ENCODE measurements at places on chromosomes 11 and 22.

DNA sequence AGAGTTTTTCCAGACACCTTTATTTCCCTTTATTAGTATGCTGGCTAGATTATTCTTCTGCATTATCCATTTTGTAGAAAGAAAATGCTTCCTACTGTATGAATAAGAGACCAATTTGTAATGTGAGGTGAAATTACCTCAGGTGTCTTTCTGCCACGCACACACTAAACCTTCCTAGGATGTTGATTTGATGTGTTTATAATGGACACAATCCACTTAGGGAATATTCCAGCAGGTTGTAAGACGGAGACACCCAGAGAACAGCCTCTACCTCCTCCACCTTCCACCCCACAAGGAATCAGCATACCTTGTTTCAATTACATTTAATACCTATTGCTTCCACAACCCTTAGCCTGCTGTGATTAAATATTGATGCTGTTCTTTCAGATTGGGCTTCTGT is 379.1 kb upstream of the KIRREL3 start:
- DNase-seq = no peak

GRCh38 chr11:65857500-65857852 is 504 bp downstream of the CFL1 start:
- no peak for DNase-seq

DNA sequence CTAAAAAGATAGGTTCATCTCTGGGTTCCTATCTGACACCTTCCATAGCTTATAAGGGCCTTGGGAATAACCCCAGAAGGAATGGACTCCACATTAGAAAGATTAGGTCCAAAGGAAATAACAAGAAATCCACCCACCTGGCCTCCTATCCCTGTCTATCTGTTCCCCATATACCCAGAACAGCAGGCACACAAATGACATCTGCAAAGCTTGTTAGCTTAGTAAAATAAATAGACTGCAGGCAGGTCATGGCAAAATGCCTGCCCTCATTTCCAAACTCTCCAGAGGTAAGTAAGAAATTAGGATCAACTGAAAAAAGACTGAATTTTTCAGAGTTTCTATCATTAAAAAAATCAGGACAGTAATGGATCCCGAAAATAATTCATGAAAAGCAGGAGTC is 489.5 kb downstream of the DLG2 start:
- no peak for DNase-seq

- no peak for DNase-seq
Observed at GRCh38 chr22:48057116-48057835, 1294.8 kb downstream of the TBC1D22A start.

DNA sequence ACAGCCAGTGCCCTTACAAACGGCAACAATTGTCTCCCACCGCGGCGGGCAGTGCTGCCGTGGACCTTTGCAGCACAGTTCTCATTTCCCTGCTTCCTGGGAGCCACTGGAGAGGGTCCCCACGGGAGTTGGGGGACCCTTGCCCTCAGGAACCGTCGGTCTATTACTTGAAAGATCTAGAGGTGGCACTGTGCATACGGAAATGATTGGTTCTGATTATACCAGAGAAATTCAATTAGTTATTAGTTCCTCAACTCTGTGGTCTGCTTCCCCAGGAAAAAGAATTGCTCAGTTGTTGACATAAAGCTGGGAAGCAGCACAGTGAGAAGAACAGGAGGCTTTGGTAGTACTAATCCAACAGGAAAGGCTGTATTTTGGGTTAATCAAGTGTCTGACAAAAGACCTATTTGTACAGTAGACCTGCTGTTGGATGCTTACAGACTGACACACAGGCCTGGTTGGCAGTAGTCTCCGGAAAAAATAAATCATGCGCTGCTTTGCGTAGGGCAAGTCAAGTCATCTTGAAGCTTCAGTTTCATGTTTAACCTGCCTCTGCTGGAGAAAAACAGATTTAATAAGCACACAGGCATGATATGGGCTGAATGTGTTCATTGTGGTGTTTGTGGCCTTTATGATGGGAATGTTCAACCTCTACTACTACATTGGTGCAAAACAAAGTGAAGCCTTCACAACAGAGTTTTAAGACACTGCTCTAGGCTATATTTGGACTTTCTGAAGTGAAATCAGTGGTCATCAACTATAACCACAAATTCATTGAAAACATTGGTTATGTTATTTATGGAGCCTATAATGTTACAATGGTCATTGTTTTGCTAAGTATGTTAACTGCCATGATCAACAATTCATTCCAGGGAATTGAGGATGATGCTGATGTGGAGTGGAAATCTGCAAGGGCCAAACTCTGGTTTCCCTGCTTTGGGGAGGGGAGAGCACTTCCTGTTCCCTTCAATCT is 54.6 kb upstream of the SC5D start:
- no peak for DNase-seq

DNA sequence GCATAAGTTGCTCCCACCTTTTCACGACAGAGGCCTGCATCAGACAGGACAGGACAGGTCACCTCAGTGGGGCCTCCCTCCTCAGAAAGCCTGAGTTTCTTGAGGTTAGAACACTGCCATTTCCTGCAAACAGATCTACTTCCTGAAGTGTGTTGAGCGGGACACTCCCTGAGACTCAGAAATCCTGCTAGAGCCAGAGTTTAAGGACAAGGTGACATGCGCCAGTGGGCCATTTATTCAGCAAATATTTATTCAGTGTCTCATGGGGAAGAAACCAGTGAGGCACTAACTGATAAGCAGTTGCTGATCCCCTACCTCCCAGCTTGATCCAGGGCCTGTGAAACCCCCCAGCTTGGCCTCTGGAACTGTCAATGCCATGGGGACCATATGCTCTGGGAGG is 454.6 kb downstream of the SOX6 start:
- no peak for DNase-seq

GRCh38 chr11:58578136-58578634 is 678 bp upstream of the ZFP91 start:
- DNase-seq = peak; percentile 99

DNA sequence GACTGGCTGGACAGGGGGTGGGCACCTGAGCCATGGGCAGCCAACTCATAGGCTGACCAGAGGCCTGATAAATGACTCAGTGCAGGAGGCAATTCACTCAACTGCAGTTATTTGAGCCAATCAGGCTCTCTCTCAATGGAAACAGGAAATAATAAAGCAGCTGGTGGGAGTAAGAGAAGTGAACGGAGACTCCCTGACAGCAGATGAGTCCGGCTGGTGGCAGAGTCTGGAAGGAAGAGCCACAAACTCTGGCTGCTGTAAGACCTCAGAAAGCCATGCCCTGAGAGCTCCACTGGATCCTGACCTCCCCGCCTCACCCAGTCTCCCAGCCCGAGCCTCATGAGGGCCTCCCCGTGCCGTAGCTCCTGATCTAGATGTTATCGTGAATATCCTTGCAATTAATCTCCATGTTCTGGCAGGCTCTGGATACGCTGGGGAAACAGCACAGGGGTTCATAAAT is 69.8 kb downstream of the TRIM29 start:
- no peak for DNase-seq

- DNase-seq = no peak
Observed at GRCh38 chr11:132139181-132139580, 768.8 kb downstream of the NTM start.

DNA sequence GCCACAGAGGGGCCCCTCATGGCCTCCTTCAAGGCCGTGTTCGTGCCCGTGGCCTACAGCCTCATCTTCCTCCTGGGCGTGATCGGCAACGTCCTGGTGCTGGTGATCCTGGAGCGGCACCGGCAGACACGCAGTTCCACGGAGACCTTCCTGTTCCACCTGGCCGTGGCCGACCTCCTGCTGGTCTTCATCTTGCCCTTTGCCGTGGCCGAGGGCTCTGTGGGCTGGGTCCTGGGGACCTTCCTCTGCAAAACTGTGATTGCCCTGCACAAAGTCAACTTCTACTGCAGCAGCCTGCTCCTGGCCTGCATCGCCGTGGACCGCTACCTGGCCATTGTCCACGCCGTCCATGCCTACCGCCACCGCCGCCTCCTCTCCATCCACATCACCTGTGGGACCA is 10.0 kb downstream of the CXCR5 start:
- no peak for DNase-seq

GRCh38 chr11:71441251-71441650 is 6.9 kb downstream of the DHCR7 start:
- DNase-seq = no peak

DNA sequence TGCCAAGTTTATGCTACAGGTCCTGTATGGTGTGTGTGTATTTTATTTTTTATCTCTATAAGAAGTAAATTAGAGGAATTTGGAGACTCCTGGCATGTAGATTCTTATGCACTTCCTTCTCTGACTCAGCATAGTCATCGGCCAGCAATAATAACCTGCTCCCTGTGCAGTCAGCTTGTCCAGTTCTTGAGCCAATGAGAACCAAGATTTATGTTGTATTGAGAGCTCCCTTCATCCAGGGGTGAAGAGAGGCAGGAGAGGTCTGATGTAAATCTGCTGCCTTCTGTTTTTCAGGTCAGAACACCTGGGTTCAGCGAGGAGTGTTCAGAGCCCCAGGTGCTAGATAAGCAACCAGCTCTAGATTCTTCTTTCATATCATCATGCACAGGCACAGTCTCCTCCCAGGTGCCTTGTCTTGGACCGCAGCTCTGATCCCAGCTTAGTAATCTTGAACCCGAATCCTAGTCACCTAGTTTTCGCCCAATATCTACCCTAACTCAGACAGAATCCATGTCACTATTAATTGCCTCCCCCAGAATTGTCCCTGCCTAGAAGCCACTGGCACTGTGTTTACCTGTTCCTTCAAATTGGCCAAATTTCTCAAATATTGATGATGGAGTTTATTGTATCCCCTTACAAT is 328.2 kb upstream of the NCAM1 start:
- no peak for DNase-seq

DNA sequence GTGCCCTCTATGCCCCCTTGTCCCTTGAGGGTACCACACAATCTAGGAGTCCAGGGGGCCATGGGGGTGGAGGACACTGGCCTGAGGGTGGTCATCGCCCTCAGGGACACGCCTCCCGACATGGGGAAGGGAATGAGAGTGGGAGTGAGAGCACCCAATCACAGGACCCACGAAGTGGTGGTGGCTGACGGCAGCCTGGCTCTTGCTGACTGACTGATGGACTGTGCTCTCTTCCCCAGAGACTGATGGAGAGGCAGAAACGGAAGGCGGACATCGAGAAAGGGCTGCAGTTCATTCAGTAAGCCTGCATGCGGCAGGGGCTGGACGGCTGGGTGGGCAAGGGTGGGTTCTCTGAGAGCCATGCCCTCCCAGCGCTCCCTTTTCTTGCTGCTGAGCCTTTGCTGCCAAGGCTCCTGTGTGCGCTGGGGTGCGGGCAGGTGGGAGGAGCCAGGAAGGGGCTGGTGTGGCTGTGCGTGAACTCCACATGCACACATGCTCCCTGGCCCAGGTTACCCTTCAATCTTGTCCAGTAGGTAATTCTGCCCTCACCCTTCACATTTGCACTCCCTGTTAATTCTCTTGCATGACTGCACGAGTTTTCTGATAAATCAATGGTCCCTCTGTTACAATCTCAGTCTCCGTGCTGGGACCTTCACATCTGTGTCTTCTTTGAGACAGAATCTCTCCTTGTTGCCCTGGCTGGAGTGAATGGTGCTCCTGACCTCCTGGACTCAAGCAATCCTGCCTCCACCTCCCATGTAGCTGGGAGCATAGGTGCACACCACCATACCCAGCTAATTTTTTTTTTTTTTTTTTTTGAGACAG is 19.3 kb downstream of the ZC3H7B start:
- DNase-seq = no peak

- no peak for DNase-seq
Observed at GRCh38 chr22:22045571-22046335, 63.2 kb upstream of the TOP3B start.

DNA sequence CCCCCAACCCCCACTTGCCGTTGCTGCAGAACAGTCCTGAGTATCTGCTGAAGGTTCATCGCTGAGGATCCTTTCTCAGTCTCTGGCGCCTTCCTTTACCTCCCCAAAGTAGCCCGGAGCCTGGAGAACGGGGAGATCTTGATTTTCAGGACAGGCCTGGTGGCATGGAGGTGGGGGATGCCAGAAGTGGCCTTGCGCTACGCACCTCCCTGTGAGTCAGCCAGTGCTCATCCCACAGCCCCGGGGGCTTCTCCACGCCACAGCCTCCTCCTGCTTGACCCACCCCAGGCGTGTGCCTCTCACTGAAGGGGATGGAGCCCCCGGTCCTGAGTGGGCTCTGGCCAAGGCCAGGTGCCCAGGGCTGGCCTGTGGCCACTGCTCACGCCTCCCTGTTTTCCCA is 339.6 kb downstream of the TBC1D22A start:
- no peak for DNase-seq

GRCh38 chr11:19379465-19379864 is 138.7 kb upstream of the E2F8 start:
- no peak for DNase-seq

DNA sequence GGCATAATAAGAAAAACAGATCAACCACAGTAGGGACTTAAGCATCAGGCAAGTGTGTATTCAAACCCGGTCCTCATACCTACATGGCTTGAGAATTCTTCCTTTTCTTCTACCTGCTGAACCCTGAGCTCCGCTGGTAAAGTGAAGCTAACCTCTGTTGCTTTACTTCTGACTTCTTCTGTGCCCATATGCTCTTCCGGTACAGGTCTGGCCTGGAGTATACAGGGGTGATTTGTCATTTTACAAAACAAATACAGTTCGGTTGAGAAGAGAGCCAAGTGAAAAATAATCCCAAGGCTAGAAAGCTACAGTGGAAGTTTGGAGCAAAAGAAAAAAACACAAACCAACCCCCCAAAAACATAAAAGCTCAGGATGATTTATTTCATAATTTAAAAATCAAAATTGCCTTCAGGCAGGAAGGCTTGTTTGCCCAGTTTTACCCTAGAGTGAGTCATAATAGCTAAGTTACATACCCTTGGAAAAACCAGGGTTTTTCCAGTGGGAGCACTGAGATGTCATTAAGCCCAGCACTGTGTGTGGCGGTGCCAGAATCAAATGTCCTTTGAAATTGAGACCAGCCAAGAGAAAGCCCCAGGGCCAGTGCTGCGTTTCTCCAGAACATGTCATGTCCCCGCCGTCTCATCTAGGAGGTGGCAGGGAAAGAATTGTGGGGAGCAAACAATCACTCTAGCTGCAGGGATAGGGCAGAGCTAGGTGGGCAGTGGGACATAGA is 305.5 kb upstream of the ISX start:
- no peak for DNase-seq

- DNase-seq = no peak
Observed at GRCh38 chr22:33006955-33007318, 51.2 kb downstream of the SYN3 start.

GRCh38 chr11:68649851-68650555 is 34.3 kb upstream of the GAL start:
- no peak for DNase-seq

GRCh38 chr11:75891947-75892739 is 77.1 kb downstream of the UVRAG start:
- no peak for DNase-seq

DNA sequence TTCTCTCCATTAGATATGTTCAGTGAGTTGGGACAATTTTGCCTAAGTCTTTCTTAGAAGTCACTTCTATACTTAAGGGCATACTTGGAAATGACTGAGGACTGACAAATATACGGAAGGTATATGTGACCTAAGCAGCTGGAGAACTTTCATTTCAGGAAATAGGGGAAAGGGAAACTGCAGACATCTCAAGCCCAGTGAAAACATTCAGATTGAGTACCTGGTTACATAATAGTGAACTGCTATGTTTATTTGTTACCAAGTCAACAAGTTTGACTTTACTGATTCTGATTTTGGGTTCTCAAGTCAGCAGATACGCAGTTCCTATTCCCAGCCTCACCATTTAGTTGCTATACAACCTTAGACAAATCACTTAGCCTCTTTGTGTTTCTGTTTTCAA is 1173.9 kb downstream of the LRRC4C start:
- DNase-seq = no peak
